ENCODE measurements at places on chromosomes 1 and 21.
A peak's percentile ranks its signal among the peaks of the same experiment; 100 is the strongest.

DNA sequence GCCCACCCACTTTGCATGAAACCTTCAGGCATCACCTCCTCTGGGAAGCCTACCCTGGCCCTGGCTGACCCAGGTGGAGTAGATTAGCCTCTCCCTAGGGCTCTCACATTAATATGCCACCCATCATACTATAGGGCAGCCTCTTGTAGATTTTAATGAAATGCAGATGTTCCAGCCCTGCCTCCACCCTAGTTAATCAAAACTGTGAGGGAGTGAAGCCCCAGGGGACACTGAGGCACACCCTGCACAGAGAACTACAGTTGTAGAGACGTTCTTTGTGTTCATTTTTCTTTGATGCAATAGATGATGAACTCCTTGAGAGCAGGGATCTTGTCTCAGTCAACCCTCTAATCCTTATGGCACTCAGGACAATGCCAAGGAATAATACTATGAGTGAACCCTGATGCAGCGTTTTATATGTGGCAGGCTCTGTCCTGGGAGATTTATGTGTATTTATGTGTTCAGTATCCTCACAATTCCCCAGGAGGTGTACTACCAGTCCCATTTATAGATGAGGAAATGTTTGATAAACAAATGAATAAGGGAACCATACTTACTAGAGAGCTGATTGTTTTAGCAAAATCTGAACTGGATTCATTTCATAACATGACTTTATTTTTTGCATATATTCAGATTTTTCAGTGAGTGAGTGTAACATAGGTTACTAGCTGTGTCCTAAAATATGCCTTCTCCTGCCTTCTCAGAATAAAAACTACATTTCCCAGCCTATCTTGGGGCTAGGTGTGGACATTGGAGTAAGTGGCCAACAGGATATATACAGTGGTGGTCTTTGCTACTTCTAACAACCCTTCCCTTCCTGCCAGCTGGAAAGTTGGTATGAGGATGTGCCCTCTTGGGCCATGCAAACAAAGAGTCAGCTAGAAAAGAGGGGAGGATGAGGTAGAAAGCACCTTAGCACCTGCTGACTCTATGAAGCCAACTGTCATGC, 23.5 kb upstream of the PRELP start:
- no peak overlapping the region for H3K4me3 ChIP-seq
- H3K27ac ChIP-seq = no peak overlapping the region
- H3K27me3 ChIP-seq = no peaks in the 10 kb centered on the region
- H3K36me3 ChIP-seq = no peaks in the 10 kb centered on the region
- no peak for DNase-seq
- H3K4me1 ChIP-seq = no peaks in the 10 kb centered on the region

GRCh38 chr21:37270576-37271365, 3.6 kb upstream of the VPS26C start:
- H3K36me3 ChIP-seq = no peaks in the 10 kb centered on the region
- no peak overlapping the region for H3K27ac ChIP-seq
- no peaks in the 10 kb centered on the region for H3K27me3 ChIP-seq
- DNase-seq = no peak
- no peak overlapping the region for H3K4me3 ChIP-seq

GRCh38 chr21:28402616-28402989, 590.1 kb downstream of the LTN1 start:
- H3K36me3 ChIP-seq = no peaks in the 10 kb centered on the region
- no peaks in the 10 kb centered on the region for H3K27me3 ChIP-seq
- no peaks in the 10 kb centered on the region for H3K4me1 ChIP-seq
- no peak overlapping the region for H3K4me3 ChIP-seq
- no peak overlapping the region for H3K27ac ChIP-seq
- no peak for DNase-seq

DNA sequence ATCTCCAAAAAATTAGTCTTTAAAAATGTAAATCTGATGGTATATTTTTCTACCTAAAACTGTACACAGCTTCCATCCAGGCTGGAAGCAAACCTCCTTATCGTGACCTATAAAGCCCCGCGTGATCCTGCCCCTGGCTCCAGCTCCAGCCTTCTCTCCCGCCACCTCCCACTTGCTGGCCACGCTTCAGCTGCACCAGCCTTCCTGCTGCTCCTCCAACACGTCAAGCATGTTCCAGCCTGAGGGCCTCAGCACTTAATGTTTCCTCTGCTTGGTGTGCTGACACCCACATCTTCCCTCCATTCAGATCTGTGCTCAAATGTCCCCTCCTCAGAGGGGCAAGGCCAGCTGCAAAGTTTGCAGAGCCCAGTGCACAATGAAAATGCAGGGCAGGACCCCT, 123.5 kb upstream of the MAGI3 start:
- no peak overlapping the region for H3K27ac ChIP-seq
- H3K36me3 ChIP-seq = no peaks in the 10 kb centered on the region
- peaks cover 2% of the 10 kb centered on the region for H3K4me1 ChIP-seq
- no peak for DNase-seq
- H3K4me3 ChIP-seq = no peak overlapping the region

GRCh38 chr1:185480545-185480944, 163.5 kb upstream of the IVNS1ABP start:
- DNase-seq = no peak
- H3K36me3 ChIP-seq = no peaks in the 10 kb centered on the region
- H3K27me3 ChIP-seq = no peaks in the 10 kb centered on the region
- no peak overlapping the region for H3K4me3 ChIP-seq
- no peaks in the 10 kb centered on the region for H3K4me1 ChIP-seq

DNA sequence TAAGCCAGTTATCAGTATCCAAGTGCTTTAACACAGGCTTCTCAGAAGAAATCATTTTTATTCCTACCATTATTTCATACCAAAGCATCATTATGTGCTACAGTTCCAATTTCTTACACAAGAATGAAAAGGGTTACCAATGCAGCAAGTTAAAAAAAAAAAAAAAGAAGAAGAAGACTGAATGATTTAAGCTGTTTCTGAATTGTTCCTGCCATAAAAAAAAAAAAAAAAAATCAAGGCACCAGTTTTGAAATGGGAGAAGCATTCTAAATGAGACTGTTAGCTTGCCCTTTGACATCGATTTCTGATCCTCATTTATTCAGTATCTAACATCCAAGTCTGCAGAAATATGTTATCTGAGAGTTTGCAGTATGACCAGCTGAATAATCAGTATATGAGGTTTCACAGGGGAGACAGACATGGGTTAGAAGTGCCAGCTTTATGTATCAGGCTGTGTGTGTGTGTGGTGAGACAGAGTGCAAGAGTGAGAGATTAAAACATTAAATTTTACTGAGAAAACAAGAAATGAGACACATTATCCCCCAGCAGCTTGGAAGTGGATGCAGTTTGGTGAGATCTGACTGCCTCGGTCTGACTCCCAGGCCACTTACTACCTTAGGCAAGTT, 105.8 kb downstream of the COLGALT2 start:
- H3K27ac ChIP-seq = no peak overlapping the region
- H3K4me3 ChIP-seq = no peak overlapping the region
- peaks cover 16% of the 10 kb centered on the region for H3K36me3 ChIP-seq

- no peak overlapping the region for H3K27ac ChIP-seq
- no peaks in the 10 kb centered on the region for H3K4me1 ChIP-seq
- H3K36me3 ChIP-seq = no peaks in the 10 kb centered on the region
- H3K4me3 ChIP-seq = no peak overlapping the region
Observed at GRCh38 chr1:31401241-31401640, 11.8 kb upstream of the SERINC2 start.

DNA sequence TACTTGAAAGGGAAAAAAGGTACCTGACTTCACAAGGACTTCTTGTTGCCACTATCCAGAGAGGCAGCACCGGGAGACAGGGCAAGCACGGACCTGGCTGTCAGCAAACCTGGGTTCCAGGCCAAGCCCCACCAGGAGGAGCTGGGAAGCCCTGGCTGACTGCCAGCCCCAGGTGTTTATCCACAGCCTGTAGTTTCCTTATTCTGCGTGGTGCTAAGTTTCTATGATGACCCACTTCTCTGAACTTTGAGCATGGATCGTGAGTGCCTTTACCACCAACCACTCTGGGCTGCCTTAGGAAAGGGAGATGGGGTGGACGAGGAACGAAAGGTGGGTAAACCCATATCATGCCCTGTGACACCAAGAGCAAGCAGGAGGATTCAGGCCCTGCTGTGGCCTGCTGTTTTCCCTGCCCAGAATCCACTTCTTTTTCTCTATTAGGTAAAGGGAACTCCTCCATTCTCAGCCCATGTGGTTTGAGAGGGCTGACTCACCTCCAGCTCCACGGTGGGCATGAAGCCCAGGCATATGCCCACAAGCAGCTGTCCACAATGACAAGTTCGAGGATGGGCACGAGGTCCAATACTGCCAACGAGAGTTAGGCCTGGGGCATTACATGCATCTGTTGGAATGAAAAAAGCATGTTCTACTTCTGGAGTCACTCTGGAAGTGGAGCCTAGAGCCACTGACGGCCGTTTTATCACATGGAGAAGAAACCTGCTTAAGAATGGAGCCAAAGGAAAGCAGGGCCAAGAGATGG, 20.3 kb downstream of the TSPAN2 start:
- H3K4me1 ChIP-seq = no peaks in the 10 kb centered on the region
- no peaks in the 10 kb centered on the region for H3K27me3 ChIP-seq
- H3K27ac ChIP-seq = peak overlapping the region; percentile 46
- no peaks in the 10 kb centered on the region for H3K36me3 ChIP-seq
- no peak overlapping the region for H3K4me3 ChIP-seq

GRCh38 chr1:5566924-5567323, 425.3 kb downstream of the NPHP4 start:
- H3K4me1 ChIP-seq = no peaks in the 10 kb centered on the region
- H3K27ac ChIP-seq = no peak overlapping the region
- no peak for DNase-seq
- H3K36me3 ChIP-seq = no peaks in the 10 kb centered on the region
- H3K27me3 ChIP-seq = no peaks in the 10 kb centered on the region
- no peak overlapping the region for H3K4me3 ChIP-seq

DNA sequence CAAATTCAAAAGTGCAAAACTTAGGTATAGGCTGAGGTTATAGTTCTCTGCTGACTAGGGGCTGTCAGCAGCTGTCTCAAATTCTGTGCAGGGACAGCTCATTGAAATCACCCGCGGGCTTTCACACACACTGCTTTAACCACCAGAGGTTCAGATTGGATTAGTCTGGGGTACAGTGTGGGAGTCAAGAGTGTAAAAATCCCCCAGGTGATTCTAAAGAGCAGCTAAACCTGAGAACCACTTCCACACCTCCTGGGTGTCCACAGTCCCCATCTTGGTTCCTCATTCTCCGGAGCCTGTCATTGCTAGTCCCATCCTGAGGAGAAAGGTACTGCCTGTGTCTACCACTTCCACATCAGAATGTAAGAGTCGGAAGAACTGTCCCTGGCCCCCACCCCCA, 9.9 kb upstream of the TDRD10 start:
- no peak overlapping the region for H3K4me3 ChIP-seq
- no peaks in the 10 kb centered on the region for H3K4me1 ChIP-seq
- H3K27me3 ChIP-seq = peaks cover 12% of the 10 kb centered on the region
- H3K27ac ChIP-seq = no peak overlapping the region

GRCh38 chr1:22126531-22126930, 16.4 kb downstream of the WNT4 start:
- no peak overlapping the region for H3K4me3 ChIP-seq
- H3K36me3 ChIP-seq = peaks cover 2% of the 10 kb centered on the region
- H3K27ac ChIP-seq = no peak overlapping the region
- H3K4me1 ChIP-seq = no peaks in the 10 kb centered on the region

- peak; percentile 88 for DNase-seq
- no peaks in the 10 kb centered on the region for H3K27me3 ChIP-seq
- no peak overlapping the region for H3K4me3 ChIP-seq
- H3K4me1 ChIP-seq = peaks cover 6% of the 10 kb centered on the region
Observed at GRCh38 chr1:9331016-9331415, 38.3 kb downstream of the SPSB1 start.

Data from small intestine (tissue), 16 donors.